NCI-H2227 treated with DMSO at 0.1 percent for 48 hours (cell line): ENCODE measurements at places on chromosomes 11 and 22.

GRCh38 chr22:28600546-28601143, 79.0 kb downstream of the TTC28 start:
- DNase-seq: peak; percentile 62

GRCh38 chr11:60944490-60945294, 7.3 kb downstream of the SLC15A3 start:
- DNase-seq: no peak

GRCh38 chr11:84899134-84899533, 728.0 kb downstream of the DLG2 start:
- DNase-seq: no peak

GRCh38 chr11:119706029-119706428, 23.0 kb downstream of the NECTIN1 start:
- no peak for DNase-seq

DNA sequence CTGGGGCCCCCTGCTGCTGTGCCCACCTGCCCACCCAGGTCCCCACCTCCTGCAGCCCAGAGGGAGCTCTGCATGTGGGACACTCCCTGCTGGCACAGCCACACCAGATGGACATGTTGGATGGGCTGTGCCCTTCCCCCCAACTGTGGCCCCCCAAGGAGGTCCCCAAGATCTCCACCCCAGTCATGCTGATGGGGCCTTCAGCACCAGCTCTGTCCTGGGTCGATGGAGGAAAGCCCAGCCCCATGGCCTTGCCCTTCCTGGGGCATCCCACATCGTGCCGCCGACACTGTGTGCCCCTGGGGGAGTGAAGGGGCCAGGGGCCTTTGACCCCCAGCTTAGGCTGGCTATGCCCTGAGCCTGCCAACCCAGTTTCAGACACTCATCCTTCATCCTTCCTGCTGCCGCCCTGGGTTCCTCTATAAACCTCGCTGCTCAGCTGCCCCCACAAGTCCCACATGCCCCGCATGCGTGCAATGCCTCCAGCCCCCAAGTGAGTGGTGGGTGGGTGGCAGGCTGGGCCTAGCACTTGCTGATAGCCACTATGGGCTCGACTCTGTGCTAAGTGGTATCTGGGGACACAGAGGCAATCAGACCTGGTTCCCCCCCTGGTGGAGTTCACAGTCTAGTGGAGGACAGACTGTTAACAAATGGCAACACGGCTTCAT, 3.9 kb upstream of the DPP3 start:
- no peak for DNase-seq

GRCh38 chr11:11318961-11319360, 34.1 kb downstream of the CSNK2A3 start:
- DNase-seq: no peak

GRCh38 chr11:88491674-88492073, 154.1 kb upstream of the CTSC start:
- no peak for DNase-seq

DNA sequence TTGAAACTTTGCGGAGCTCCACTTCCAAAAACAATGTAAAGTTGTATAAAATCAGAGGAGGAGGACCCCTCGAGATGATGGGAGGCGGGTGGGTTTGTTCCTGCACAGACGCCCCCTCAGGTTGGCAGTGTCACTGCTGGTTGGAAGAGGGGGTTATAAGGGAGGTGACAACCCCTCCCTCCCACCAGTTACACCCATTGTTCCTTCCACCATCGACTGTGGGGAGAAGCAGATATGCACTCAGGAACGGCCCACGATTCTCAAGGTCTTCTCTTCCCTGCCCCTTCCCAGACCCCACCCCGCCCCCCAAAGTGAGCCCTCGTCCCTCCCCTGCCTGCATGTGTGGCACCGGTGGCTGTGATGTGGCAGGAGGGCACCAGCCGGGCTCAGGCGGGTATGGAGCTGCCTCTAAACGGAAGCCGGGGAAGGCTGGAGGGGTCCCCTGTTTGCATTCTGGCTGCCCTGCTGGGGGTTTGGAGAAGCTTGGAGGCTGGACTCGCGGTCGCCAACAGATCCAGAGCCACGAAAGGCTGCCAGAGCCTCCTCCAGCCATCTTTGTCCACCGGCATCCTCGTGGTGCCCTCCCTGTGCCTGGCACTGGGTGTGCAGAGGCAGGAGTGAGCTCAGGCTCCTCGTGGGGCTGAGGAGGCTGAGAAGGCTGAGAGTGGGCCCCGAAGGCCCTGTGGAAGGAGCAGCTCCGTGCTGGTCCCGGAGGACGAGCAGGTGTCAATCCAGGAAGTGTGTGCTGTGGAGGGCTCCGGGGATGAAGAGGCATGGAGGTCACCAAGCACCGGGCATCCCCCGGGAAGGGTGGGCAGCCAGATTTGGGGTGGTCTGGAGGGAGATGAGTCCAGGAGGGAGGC, 778 bp downstream of the KDELR3 start:
- DNase-seq: no peak

GRCh38 chr11:67504950-67505581, at the start of gene PITPNM1:
TSS of gene PITPNM1 (minus strand) at chr11:67505363. CDS start at chr11:67504180, 1,183 bp downstream.
- no peak for DNase-seq

DNA sequence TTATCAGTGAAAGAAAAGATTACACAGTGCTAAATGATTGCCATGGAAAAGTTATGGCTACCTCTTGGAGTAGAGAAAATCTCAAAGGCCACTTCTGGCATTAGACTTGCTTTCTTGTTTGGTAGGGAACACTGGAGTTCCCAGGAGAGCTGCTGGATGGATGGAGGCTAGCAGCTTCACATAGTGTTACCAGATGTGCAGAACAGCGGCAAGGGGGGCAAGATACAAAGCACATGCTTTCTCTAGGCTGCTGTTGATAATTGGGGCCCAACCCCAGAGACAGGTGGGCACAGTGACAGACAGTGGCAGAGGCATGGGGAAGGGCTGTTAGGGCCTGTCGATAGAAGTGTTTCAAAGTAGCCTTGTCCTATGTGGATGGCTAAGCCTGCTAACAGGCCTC, 94.9 kb downstream of the DBX1 start:
- no peak for DNase-seq

GRCh38 chr22:50157709-50158375, 12.7 kb upstream of the PANX2 start:
- DNase-seq: no peak

GRCh38 chr11:118913411-118914125, 12.2 kb downstream of the BCL9L start:
- DNase-seq: no peak

DNA sequence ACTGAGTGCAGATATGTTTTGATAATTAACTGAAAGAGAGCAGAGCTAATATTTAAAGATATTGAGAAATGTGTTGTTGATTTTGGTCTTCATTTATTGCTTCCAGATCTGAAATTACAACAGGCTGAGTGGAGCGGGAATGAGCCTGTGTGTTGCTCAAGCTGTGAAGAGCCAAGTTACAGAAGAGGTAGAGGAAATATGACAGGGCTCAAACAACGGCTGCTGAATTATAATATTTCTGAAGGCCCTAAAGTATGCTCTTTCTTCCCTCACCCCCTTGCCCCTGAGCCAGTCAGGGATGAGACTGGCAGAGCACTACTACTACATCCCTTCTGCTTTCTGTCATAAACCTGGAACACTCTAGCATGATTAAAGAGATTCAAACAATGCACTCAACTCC, 115.6 kb downstream of the FANCF start:
- DNase-seq: no peak

DNA sequence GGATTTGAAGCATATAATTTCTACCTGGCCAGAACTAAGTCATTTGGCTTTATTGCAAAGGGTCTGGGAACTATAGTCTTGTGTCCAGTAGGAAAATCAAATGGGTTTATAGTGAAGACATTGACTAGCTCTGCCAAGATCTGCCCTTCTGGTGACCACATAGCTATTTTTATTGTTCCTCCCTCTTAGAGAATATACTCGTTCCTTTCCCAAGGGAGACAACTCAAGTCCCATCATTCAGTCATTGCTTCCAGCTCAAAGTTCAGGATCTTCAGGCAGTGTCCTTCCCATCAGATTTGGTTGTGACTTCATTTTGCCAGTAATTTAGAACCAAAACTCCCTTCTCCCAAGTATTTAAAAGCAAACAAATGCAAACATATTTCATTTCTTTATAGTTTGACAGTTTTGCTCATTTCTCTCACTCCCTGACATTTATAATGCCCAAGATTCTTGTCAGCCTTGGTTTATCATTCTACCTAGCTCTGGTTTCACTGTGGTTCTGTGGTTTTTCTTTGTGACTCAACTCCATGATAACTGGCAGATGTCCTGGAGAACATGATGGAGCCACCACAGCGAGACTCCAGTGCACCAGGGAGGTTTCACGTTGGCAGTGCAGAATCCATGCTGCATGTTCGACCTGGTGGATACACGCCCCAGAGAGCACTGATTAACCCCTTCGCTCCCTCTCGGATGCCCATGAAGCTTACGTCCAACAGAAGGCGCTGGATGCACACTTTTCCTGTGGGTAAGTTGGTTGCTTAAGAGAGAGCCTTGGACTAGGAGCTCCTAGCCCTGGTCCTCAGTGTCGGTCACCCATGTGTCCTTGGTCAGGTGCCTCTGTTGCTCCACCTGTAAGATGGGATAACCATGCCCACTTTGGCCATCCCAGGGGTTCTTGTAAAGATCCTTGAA, 64.9 kb downstream of the DEPDC5 start:
- no peak for DNase-seq

GRCh38 chr11:83681031-83681781, 395.0 kb upstream of the CCDC90B start:
- peak; percentile 28 for DNase-seq

DNA sequence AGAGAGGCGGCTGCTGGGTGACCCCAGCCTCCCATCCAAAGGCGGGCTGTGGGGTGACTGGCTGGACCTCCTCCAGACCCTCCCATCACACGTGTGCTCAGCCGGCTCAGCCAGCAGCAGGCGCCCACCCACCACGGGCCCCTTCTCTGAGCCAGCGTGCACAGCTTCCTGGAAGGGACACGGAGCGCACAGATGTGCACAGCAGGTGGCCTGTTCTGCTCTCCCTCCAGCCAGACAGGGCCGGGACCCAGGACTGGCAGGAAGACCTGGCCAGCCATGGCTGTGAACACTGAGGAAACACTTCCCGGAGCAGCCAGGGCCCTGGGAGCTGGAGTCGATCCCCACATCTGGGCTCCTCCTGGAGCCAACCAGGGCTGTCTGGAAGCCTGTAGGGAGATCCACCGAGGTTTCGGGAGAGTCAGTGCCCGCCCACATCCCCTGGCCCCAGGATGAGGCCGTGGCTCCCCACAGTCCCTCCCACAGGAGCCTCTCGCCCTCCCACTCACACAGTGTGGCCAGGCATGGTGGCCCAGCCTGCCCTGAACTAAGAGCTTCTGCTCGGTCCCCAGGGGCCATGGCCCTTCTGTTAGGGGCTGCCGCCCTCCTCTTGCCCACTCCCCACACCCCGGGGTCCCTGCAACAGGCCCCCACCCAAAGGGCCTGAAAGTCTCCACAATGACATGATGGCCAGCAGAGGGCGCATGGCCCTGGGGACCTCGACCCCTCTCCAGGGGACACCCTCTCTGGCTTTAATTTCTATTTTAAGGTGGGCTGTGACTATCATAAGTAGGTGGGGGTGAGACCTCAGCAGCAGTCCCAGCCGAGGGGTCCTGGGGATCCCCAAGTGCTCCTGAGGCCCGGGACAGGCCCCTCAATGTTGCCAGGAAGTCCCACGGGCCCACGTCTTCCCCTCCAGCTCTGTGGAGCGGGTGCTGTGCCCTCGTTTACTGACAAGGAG, 90.6 kb upstream of the FGF3 start:
- DNase-seq: no peak

DNA sequence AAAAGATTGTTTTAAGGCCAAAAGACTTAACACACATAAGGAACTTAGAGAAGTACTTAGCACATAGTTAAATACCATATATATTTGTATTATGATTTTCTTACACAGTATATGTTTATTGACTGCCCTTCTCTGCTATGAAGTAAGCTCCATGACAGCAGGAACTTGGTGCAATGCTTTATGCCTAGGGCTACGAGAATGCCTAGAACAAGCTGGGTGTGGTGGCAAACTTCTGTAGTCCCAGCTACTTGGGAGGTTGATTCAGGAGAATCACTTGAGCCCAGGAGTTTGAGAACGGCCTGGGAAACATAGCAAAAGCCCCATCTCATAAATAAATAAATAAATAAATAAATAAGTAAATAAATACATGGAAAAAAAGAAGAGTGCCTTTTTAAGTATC, 1.9 kb downstream of the SLC5A12 start:
- no peak for DNase-seq

DNA sequence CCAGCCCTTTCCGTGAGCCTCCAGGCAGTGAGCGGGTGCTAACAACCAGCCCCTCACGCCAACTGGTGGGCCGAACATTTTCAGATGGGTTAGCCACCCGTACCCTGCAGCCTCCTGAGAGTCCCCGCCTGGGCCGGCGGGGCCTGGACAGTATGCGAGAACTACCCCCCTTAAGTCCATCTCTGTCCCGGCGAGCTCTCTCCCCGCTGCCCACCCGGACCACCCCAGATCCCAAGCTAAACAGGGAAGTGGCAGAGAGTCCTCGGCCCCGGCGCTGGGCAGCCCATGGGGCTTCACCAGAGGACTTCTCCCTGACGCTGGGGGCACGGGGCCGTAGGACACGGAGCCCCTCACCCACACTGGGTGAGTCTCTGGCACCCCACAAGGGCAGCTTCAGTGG, 20.6 kb downstream of the PHLDB1 start:
- no peak for DNase-seq

- DNase-seq: no peak
Observed at GRCh38 chr11:108538022-108538424, 39.8 kb upstream of the POGLUT3 start.

GRCh38 chr22:45777046-45777851, 105.6 kb downstream of the ATXN10 start:
- DNase-seq: no peak

DNA sequence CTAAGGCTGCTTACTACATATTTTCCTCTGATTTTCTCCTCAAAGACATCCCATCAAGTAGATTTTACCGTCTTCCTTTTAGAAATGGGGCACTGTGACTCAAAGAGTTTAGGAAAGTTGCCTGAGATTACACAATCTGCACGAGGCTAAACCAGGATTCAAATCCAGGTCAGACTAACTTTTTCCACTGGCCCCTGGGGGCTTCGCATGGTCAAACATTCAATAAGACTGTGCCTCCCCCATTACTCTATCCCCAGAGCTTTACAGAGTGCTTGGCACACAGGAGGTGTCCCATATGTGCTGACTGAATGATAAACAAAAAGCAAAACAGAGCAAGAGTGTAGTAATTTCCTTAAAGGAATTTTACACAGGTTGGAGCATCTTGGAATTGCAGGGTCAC, 118.1 kb upstream of the TEAD1 start:
- no peak for DNase-seq

DNA sequence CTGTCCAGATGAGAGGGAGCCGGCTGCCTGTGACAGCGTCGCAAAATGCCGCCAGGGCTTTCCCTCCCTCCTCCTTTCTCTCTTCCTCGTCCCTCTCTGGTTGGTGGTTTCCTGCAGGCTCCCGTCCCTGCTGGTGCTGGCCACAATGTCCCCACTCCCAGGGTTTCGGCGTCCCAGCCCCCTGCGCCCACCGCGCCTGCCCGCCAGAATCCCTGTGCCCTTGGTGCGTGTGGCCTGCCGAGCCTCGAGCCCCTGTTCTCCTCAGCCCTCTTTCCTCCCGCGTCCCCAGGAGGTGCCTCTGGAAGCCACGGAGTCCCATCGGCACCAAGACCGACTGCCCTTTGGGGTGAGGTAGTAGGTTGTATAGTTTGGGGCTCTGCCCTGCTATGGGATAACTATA, 37.9 kb upstream of the PPARA start:
- no peak for DNase-seq

GRCh38 chr22:44205516-44206329, 25.0 kb downstream of the PARVG start:
- no peak for DNase-seq

GRCh38 chr22:42670921-42671709, 21.9 kb upstream of the CYB5R3 start:
- DNase-seq: no peak
